Inflammatory macrophage (primary cell): ENCODE measurements at places on chromosomes 11 and 22.

GRCh38 chr22:23270212-23270733 lies 90.0 kb downstream of the BCR start:
- DNase-seq, result no peak

- no peak for DNase-seq
These were observed at the start of gene SORL1-AS1 for GRCh38 chr11:121452609-121453150. Gene SORL1-AS1 (minus strand): TSS chr11:121452967.

DNA sequence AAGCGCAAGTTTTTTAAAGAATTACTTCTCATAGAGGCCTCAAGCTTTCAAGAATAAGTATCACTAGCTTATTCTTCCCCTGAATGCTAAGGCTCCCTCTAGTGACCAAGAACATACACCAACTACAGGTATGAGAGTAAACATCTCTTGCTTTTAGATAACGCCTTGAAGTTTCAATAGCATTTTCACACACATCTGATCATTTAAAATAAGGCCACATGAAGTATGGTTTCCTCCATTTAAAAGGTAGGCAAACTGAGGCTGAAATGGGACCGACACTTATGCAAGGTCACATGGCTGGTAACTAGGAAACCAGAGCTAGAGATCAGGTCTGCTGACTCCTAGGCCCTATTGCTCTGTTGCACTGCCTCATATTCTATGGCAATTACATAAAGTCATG lies 66.5 kb downstream of the CCDC34 start:
- no peak for DNase-seq

DNA sequence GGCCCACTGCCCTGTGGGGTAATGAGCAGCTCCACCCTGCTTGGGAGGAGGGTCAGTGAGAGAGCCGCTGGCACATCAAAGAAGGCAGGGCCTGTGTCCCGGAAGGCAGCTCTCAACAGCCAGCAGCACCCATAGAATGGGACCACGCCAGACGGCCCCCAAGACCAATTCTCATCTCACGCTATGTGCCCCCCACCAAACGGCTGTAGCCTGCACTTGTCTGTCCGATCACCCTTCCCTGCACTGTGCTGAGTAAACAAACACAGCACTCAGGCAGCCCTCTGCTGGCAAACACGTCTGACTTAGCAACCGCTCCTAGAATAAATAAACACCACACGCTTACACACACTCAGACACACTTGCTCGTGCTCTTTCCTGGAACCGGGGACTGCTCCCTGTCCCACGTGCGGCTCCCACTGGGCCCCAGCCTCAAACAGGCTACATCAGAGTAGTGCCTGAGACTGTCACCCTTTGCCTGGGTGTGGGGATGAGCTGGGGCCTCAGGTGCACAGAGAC lies 53.2 kb upstream of the CDON start:
- no peak for DNase-seq

DNA sequence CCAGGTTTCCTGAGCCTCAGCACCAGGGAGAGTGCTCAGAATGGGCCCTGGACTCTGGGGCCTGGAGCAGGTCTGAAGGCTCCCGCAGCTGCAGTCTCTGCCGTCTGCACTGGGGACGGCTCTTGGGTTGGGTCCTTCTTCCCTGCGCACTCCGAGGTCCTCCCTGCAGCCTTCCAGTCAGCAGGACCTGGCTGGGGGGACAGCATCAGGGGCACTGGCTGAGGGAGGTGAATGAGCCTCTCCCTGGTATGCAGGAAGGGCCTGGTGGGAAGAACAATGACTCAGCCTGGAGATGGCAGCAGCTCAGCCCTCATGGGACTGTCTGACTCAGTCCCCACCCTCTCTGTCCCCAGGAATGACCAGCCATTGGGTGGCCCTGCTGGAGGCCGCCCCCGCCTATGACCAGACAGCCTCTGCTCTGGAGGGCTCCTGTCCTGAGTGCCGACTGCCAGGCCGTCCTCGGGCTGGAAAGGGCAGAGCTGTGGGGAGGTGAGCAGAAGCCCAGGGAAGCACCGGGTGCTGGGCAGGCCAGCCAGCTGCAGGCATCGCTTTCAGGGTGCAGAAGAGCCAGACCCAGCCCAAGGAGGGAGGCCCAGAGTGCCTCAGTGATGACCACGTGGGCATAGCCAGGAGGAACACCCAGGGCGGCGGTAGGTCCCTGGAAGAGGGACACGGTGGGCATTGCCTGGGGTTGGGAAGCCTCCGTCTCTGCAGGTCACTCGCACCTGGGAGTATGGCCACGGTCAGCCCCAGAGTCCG lies 455.0 kb downstream of the BRD1 start:
- DNase-seq, result peak; percentile 62

- DNase-seq, result no peak
These were observed 911 bp downstream of the FGF19 start for GRCh38 chr11:69702769-69703452.

DNA sequence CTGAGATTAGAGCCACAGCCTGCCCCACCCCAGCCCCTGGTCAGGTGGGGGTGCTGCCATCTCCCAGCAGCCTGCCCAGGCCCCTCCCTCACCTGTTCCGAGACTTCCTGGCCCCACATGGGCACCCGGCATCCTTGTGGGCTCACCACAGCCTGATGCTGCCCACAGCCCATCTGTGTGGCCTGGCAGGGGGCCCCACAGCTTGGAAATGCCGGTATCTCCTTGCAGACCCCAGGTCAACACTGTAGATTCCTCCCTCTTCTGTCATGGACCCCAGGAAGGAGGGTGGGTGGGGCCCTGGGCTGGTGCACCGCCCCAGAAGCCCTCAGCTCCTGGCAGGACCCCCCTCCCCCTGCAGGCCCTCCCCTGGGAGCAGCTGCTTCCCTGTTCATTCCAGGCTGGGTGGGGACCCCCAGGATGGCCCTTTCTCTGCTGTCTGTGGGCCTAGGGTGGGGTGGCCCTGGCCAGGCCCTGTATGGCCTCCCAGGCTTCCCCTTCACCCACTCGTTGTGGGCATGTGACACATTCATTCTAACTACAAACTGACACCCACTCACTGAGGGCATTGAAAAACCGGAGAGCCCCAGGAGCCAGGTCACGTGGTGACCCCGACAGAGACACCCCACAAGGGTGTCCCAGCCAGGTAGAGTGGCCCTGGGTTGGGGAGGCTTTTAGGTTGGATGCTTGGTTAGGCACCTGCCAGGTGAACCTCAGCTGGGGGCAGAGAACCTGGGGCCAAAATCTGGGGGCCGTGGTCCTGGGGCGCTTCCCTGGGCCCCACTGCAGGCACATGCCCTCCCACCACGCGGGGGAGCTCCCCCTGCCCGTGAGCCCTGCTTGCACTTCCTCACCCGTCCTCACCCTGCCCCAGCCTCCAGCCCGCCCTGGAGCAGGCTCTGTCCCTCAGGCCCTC lies 44.1 kb upstream of the CCDC188 start:
- DNase-seq, result peak; percentile 54

DNA sequence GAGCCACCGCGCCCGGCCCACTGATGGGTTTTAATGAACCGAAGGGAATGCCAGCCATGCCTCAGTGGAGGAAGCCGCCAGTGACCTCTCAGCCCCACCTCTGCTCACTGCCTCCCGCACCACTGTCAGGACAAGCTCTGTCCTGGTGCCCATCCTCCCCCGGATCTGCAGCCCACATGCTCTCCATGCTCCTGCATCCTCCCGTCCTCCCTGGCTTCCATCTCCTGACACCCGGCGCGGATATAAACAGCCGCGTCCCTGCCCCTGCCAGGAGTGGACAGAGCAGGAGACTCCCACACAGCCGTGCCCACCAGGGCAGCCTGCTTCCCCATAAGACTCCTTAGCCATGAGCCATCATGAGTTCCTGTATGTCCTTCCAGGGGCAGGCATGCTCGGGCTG lies 26.9 kb downstream of the MACROD1 start:
- no peak for DNase-seq

GRCh38 chr11:17154409-17155159 lies 53.2 kb downstream of the PIK3C2A start:
- no peak for DNase-seq

DNA sequence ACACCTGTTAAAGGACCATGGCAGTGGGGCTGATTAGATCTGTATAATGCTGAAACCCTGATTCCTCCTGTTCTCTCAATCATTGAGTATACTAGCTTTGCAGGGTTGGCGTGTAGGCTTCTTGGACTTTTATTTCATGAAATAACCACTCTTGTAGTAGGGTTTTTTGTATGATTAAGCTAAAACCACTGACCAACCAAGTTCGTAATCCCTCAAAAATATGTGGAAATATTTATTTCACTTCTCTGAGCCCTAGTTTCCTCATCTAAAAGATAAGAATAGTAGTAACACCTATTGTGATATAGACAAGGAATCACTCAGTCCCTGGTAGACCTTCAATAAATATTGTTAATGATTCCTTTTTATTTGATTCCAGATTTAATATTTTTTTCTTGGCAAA lies 4.2 kb downstream of the API5 start:
- peak; percentile 0 for DNase-seq

GRCh38 chr11:78033040-78033439 lies 10.0 kb upstream of the KCTD14 start:
- DNase-seq, result no peak

GRCh38 chr22:37290737-37291136 lies 8.4 kb downstream of the CYTH4 start:
- DNase-seq, result no peak

DNA sequence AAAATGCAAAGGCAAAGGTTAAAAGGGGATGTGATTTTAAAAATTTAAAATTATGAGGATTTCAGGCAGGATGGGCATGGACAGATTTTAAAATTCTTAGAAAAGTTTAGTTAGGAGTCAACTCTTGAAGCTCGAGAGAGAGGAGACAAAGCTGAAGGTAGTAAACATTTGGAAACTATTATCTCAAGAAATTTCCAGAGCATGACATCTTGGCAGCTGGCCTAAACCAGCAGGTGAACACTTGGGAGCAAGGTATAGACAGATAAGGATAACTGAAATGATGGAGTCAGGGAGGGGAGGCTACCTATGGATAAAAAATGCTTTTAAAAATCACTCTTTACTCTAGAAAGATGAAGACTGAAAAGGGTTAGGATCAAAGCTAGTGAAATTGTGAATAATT lies 13.7 kb downstream of the POU2AF3 start:
- no peak for DNase-seq

DNA sequence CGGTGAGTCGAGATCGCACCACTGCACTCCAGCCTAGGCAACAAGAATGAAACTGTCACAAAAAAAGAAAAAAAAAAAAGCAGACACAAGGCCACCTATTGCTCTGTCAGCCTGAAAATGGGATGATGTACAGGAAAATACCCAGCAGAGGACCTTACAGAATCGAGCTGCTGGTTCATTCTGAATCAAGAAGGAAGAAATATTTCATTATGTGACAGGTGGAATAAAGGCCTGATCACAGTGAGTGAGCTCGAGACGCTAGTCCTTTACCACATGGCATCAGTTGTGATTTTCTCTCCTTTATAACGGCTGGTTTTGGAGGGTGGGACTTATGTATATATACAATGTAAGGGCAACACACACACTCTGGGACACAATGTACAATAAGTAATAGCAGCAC lies 340.0 kb downstream of the LARGE1 start:
- no peak for DNase-seq

DNA sequence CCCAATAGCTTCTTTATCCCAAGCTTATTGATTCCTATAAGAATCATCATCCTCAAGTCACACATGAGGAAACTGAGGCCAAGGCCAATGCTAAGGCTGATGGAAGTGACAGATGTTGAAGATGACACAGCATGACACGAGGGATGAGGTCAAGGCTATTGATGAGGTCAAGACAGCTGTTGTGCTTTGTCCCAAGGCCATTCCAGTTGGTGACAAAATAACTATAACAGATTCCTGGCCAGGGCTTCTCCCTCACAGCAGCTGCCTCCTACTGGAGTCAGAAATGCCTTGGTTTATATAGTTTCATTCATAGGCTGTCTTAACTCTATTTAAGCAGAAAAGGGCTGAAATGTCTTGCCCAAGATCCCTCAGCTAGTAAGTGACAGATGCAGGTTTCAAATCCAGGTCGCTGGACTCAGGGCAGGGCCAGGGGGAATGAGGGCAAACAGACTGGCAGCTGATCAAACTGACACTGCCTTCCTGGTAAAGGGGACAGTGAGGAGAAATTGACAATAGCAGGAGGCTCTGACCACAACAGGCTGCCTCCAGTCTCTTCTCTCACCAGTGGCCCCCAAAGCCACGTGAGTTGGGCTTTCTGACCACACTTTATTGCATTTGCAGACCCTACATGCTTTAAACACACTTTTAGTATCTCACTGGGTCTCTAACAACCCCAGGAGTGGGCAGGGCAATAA lies 16.5 kb downstream of the MIF start:
- no peak for DNase-seq

- DNase-seq, result no peak
These were observed 596.7 kb downstream of the JRKL start for GRCh38 chr11:96986516-96986915.

GRCh38 chr11:110431051-110431672 lies 1.4 kb downstream of the FDX1 start:
- DNase-seq, result peak; percentile 37

- DNase-seq, result peak; percentile 17
These were observed 96.5 kb upstream of the PRR5 start for GRCh38 chr22:44605486-44605885.

DNA sequence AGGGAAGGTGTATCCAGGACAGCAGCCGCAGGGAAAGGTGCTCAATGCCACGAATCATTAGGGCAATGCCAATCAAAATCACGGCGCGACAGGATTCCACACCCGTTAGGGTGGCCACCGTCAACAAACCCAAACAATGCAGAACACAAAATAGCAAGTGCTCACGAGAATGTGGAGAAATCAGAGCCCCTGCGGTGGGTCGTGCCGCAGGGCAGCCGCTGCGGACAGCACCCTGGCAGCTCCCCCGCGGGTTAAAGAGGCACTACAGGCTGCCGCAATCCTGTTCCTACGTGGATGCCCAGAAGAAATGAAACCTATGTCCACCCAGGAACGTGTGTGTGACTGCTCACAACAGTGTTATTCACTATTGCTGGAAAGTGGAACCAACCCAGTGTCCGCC lies 17.1 kb upstream of the TH start:
- no peak for DNase-seq

DNA sequence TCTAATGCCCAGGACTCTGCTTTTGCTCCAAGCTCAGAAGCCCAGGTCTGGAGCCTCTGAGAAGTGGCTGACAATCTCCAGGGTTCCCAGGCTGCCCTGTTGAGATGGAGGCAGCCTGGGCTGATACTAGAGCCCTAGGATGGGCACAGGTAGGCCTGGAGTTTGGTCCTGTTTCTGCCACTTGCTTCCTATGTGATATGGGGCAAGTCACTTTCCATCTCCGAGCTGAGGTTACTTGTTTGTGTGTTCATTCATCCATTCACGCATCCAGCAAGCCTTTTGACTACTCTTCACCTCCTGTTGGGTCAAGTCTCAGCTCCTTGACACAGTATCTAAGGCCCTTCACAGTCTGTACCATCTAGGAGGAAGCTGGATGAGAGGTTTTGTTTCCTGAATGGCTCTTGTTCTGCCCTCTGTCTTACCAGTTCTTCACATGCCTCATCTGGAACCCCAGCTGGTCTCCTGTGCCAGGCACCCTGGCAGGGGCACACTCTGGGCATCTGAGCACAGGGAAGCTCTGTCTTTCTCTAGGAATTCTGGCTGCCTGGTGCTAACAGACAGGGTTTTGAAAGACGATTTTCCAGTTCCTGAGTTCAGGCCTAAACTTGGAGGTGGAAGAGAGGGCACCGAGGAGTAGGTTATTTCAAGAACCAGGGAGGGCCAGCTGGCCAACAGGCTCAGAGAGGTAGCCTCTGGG lies 53.2 kb upstream of the AMPD3 start:
- DNase-seq, result no peak

- no peak for DNase-seq
These were observed 94.6 kb upstream of the CD82 start for GRCh38 chr11:44470854-44471253.

GRCh38 chr11:95100856-95101507 lies 11.3 kb downstream of the ENDOD1 start:
- DNase-seq, result no peak
